Activated CD8-positive, alpha-beta T cell treated with anti-CD3 and anti-CD28 coated beads, Interleukin-2, amount 10 ng/mL, durations not matched to agents 7 days and 5 days (primary cell): ENCODE measurements at places on chromosomes 16 and 17. TPM values are rescaled to one million over a fixed set of nuclear protein-coding genes. Genes with fewer than 3 reads are reported as not detected.

DNA sequence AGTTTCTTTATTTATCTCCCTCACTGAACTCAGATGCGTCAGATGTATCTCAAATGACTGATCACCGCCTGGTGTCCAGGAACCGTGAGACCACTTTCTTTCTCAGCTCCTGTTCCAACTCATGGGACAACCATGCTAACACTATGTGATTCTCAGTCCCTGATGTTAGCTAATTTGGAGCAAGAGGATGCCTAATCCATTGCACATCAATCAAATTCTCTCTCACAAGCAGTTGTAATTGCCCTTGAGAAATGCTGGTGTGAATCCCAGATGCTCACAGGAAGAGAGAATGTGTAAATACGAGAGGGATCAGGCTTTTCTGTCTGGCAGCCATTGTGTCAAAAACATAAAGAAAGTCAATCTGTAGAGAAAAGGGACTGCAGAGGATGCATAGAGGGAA, 134.9 kb downstream of the WSCD1 start:
- DNase-seq = no peak

Gene WFIKKN1
- total RNA-seq = 0.47 TPM

GRCh38 chr16:54694651-54695050, 236.0 kb upstream of the IRX5 start:
- DNase-seq = no peak

GRCh38 chr17:39719563-39720355, 10.6 kb downstream of the MIEN1 start:
- DNase-seq = no peak

DNA sequence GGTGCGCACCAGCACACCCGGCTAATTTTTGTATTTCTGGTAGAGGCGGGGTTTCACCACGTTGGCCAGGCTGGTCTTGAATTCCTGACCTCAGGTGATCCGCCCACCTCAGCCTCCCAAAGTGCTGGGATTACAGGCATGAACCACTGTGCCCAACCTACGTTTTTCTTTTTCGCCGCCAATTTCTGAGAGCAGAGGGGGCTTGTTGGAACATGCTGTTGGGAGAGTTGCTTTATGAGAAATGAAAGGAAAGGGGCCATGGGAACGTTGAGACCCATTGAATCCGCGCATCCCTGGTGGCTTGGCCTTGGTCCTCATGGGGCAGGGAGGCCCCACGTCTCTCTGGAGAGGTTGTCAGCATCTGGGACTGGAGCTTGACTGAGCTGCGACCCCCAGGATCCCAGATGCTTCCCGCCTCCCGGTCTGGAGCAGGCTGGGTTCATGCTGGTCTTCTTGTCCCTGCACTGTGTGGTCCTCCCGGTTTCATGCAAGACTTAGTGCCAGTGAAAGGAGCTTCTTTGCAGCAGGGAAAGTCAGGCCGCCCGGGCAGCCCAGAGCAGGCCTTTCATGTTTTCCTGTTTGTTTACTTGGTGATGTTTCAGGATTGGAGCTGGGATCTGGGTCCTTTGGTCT, 22.8 kb downstream of the CRISPLD2 start:
- DNase-seq = no peak

DNA sequence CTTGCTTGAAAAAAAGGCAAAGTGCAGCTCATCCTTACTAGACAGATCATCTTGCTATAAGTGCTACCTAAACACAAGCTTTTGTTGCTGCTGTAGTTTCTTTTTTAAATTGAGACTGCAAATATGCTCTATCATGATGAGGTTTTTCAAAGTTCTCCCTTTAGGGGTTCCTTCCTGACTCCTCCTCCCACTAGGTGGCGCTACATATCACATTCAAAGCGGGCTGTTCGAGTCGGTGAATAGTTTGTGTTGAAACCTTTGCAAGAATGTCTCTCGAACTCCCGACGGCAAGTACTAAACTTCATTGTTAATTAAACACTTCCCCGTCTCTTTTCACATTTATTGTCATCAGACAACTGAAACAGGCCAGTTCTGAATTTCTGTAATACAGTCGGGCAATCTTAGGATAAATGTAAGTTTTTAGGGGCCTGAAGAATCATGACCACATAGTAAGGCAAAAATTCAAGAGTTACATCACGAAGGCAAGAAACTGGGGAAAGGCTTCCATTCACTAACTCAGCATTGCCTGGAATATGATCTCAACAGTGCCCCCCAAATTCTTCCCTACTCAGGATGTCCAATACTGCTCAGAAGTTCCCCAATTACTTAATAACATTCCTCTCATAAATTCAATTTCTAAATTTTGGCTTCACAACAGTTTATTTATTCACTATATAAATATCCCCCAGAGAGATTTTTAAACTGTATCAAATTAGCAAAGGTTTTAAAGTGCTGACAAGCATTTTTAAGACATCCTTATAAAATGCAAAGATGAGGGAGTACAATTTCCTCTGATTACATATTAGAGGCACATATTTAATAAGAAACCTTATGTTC, 6.7 kb downstream of the HS3ST3A1 start:
- DNase-seq = peak; percentile 87

DNA sequence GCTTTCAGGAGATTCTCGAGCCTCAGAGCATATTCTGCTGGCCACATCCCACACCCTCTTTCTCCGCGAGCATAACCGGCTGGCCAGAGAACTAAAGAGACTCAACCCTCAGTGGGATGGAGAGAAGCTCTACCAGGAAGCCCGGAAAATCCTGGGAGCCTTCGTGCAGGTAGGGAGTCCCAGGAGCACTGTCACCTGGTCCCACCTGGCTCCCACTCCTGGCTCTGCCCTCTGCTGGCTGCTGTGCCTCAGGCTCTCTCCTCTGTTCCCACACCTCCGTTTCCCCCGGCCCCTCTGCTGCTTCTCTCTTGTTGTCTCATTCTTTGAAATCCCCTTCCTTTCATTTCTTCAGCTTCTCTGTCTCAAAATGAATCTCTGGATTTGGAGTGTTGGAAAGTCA, 16.4 kb downstream of the LPO start:
- no peak for DNase-seq

- no peak for DNase-seq
These were observed at the start of gene C16orf92 for GRCh38 chr16:30022887-30023286. C16orf92 (plus strand) TSS chr16:30023198; CDS start chr16:30023341, 143 bp downstream.

DNA sequence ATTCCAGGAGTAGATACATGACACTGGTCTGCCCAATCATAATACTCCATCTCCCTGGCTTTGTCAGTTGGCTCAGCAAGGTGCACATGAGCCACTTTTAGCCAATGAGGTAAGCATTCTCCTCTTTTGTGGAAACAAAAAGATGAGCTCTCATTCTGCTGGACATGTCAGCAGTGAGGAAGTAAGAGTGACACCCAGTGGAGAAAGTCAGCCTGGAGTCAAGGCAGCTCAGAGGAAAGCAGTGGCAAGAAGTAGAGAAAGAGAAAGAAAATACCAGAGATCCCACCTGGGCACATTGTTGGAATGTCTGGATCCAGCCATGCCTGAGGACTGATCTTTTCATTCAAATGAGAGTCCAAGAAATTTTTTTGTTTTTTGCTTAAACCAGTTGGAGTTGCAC, 496.9 kb upstream of the C16orf82 start:
- peak; percentile 35 for DNase-seq

GRCh38 chr16:1613211-1613622, 1.1 kb downstream of the CRAMP1 start:
- DNase-seq = peak; percentile 39

Gene CLEC18C
- 0.42 TPM for total RNA-seq

- DNase-seq = peak; percentile 35
These were observed 44.0 kb upstream of the MEAK7 start for GRCh38 chr16:84548508-84548907.
